ENCODE measurements at places on chromosomes 2 and 18. TPM values are rescaled to one million over a fixed set of nuclear protein-coding genes. Genes with fewer than 3 reads are reported as not detected.

GRCh38 chr2:205802065-205802464 lies 119.8 kb downstream of the NRP2 start:
- DNase-seq: no peak

- DNase-seq: peak; percentile 83
Measured at GRCh38 chr2:231614559-231615057, 21.9 kb downstream of the TEX44 start.

GRCh38 chr18:3665204-3665603 lies 215.2 kb downstream of the TGIF1 start:
- no peak for DNase-seq

DNA sequence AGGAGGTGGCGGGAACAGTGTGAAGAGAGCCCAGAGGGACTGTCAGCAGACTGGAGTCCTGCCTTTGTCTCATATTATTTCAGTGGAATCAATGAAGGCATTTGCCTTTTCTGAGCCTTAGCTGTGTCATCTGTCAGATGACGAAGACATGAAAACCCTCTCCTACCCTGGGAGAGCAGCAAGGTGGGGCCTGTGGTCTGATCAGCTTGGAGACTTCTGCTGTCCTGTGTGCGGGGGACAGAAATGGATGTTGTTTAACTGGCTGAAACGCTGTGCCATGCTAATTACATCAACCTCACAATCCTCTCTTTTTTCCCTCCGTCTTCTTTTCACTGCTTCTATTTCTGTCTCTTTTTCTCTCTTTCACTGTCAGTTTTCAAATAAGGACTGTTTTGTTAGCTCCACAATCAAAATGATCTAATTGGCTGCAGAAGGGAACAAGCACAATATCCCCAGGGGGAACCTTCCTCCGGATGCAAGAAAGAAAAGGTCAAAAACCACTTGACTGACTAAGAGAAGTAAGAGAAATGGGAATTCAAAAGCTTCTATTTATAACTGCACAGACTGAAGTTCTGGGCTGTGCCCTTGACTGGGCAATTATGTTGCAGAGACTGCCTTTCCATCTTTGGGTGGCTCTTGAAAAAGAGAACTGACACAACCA lies 340.1 kb downstream of the CLIP4 start:
- DNase-seq: no peak

GRCh38 chr2:101587251-101587650 lies 110.3 kb upstream of the MAP4K4 start:
- DNase-seq: no peak

GRCh38 chr18:77851802-77852201 lies 602.2 kb downstream of the GALR1 start:
- no peak for DNase-seq

- DNase-seq: no peak
Measured at GRCh38 chr2:241136191-241136590, 13.1 kb downstream of the PASK start.

GRCh38 chr18:36757081-36757480 lies 71.7 kb downstream of the TPGS2 start:
- DNase-seq: no peak

- DNase-seq: no peak
Measured at GRCh38 chr2:122539920-122540319, 784.5 kb downstream of the TSN start.

GRCh38 chr2:61419570-61419969 lies 51.3 kb downstream of the USP34 start:
- no peak for DNase-seq

DNA sequence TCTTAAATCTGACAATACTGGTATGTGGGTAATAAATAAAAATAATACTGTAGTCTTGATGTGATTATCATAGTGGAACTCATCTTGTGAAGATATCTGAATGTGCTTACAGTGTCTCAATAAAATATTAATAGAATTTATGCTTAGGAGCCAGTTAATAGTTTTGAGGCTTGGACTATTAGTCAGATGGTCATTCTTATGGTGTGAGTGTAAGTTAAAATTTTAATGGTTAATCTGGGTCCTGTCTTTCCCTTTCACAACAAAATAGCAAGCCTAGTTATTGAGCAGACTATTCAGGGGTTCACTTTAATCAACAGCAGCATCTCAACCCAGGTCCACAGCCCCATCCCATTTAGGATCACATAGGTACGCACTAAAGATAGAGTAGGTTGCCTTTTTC lies 138.9 kb downstream of the HAUS1 start:
- DNase-seq: no peak

DNA sequence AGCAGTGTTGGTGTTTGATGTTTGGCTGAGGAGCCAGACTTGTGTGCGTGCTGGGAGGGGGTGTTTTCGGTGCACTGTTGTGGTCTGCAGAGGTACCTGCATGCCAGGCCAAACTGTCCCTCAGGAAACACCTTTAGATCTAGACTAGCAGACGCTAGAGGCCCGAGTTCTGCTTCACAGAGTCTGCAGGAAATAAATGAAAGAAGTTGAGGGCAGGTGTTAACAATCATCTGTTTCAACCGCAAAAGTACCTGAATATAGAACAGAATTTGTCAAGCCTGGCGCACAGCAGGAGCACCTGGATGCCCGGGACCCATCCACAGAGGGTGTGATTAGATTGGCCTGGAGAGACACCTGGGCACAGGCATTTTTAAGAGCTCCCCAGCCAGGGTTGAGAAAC lies 40.5 kb upstream of the REL start:
- DNase-seq: no peak

- DNase-seq: peak; percentile 23
Measured at GRCh38 chr2:164954954-164955701, at the start of gene SLC38A11. TSS of gene SLC38A11 (minus strand) at chr2:164955525. CDS start at chr2:164955247, 278 bp downstream.

DNA sequence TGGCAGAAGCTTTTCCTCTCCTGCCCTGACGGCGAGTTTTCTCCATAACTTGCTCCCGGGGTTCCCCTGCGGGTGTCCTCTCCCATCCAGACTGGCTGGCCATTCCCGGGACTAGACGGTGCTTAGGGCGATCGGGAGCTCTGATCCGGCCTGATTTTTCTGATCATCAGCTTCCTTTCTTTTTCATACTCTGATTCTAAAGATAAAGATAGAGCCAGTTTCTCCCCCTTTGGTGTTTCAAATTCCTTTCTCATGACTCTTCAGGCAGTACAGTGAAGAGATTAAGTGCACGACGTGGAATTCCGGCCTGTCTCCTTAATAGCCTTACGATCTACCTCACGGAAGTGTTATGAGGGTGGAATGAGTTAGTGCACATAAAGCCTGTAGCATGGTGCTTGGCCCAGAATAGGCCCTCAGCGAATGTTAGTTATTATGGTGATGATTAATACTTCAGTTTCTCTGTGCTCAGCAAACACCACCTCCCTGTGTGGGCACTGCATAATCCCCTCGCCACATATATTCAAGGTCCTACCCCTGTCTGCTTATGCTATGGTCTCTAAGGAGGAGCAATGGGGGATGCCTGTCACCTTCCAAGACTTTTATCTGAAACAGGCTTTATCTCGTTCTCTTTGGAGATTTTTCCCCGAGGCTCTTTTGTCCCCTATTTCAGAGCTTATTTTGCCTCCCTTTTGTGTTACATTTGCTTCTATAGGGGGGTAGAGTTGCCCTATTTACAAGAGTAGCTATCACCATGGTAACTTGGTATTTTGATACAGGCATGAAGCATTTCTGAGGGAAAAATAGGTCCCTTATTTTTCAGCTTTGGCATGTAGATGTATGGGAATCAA lies 254.8 kb downstream of the CDH2 start:
- no peak for DNase-seq

- no peak for DNase-seq
Measured at GRCh38 chr18:5476961-5477800, 66.6 kb downstream of the EPB41L3 start.

DNA sequence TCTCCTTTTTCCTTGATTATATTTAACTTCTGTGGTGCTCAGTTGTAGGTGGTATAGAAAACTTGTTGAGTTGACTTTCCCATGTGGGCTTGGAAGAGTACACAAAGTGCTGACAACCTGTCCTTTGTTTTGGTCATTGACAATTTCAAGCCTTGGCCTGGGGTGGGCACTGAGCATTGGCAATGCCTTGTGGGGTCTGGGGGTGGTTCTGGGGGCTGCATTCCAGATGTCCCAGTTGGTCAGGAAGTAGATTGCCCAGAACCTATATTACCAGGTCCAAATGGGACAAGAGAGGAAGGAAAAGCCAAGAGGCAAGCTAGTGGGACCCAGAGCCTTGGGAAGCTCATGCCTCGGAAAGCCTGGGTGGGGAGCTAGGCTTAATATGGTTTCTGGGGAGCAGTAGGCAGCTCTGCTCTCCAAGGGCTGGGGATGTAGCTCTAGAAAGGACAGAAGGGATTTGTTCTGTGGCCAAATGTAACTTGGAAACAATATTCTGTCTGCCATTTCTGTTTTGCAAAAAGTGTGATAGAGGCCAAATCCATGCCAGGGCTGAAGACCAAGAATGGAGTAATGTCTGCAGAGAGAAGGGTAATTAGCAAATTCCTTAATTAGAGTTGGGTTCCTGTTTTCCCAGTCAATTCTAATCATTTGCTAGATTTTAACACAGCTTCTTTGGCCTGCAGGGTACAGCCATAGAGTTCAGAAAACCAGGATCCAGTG lies 87.4 kb downstream of the SLC4A3 start:
- no peak for DNase-seq

- no peak for DNase-seq
Measured at GRCh38 chr2:230681171-230681545, 31.5 kb upstream of the CAB39 start.

GRCh38 chr18:3653851-3654441 lies 204.0 kb downstream of the TGIF1 start:
- DNase-seq: no peak

DNA sequence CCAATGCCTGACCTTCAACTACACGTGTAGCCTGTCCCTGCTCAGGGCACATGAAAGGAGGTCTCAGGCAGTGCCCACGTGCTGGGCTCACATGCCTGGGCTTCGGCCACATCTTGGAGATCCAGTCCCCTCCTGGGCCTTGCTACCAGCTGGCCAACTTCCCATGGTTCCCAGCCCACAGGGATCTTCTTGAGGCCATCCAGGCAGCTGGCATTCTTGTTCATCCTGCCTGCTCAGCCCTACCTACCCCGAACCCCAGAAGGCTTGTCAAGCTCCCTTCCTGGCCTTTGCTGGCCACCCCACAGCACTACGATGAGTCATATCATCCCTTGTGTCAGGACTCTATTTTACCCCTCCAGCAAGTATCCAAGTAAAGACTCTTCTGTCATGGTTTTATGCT lies 97.1 kb downstream of the ZBTB7C start:
- no peak for DNase-seq

- DNase-seq: no peak
Measured at GRCh38 chr18:2625217-2625616, 30.3 kb upstream of the SMCHD1 start.

GRCh38 chr2:64422466-64422865 lies 31.5 kb upstream of the LGALSL start:
- DNase-seq: no peak

GRCh38 chr2:160034396-160034795 lies 28.0 kb downstream of the PLA2R1 start:
- DNase-seq: no peak

DNA sequence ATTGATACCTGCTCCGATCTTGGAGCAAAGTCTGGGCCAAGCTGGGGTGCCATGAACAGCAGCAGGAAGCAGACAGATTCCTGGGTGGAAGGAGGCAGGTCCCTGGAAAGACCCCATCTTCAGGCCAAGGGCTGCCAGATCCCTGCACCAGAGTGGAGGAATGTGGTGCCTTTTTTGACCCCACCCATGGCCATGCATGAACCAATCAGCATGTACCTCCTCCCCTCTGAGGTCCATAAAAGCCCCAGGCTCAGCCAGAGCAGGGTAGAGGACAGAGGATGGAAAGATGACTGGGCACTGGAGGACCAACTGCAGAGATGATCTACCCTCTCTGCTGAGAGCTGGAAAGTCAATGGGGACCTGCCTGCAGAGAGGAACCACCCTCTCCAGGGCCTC lies 34.4 kb upstream of the ID2 start:
- DNase-seq: no peak

DNA sequence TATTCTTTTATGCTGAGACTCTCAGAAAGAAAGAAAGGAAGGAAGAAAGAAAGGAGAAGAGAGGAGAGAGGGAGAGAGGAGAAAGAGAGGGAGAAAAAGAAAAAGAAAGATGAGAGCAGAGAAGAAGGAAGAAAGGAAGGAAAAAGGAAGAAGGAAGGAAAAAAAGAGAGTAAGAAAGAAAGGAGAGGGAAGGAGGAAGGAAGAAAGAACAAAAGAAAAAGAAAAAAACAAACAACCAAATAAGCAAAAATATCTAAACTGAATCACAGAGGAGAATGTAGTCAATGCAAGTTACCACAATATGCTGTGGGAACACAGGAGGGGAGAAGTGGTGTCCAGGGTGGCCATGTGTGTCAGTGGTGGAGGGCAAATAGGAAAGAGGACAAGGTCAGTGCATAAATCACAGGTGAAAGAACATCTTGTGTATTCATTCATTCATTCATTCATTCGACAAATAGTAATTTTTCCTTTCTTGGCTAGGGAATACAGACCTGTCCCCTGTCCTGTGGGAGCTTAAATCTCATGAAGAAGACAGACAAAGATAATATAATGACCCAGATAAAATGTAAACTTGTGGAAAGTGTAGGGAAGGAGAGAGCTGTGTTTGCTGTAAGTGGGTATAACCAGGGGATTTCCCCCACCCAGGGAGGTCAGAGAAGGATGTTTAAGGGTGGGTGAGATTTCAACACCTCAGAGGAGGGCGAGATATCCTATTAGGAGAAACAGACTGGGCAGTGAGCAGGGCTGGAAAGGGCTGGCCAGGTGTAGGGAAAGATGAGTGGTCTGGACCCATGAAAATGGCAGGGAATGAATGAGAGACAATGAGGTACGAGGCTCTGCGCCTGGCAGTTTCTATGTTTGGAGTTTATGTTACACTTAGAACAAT lies 50.7 kb downstream of the IL1R2 start:
- no peak for DNase-seq

The PLEKHH2 gene
- 5.9 TPM for total RNA-seq

The EVX2 gene
- total RNA-seq: not detected

The DSG4 gene
- not detected for total RNA-seq

The TBC1D8 gene
- 42.3 TPM for total RNA-seq

The ERICH2 gene
- total RNA-seq: 1.7 TPM

The CAPG gene
- total RNA-seq: 15.1 TPM

The SERPINE2 gene
- total RNA-seq: 15.4 TPM

The SRD5A2 gene
- not detected for total RNA-seq

The RAD51AP2 gene
- 0.25 TPM for total RNA-seq

The DYSF gene
- 45.4 TPM for total RNA-seq

The TUBA4B gene
- total RNA-seq: not detected

The DIPK1C gene
- total RNA-seq: 2.5 TPM

The NETO1 gene
- total RNA-seq: 1.2 TPM

The LAMA1 gene
- not detected for total RNA-seq

Data from right cardiac atrium (tissue), 5 donors.